ENCODE measurements at places on chromosomes 2 and 18.

GRCh38 chr18:50441501-50441900 lies 66.7 kb downstream of the SKA1 start:
- no peak for DNase-seq

DNA sequence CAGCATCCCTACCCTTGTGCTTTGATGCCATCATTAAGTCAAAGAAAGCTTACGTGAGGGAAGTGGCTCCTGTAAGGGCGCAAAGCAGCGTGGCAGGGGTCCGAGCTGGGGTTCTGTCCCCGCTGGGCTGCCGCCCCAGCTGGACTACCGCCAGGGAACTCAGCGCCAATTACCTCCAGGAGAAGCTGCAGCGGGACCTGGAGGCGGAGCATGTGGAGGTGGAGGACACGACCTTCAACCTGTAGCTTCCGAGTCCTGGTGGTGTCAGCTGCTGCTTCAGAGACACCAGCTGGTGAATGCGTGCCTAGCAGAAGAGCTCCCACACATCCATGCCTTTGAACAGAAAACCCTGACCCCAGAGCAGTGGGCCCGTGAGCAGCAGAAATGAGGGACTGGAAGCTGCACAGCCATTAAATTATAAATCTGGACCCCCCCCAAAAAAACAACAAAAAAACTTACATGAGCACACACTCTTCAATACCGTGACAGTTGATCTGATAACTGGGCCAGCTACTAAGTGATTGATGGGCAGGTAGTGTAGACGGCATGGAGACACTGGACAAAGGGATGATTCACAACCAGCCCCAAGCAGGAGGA lies 20.1 kb upstream of the YES1 start:
- no peak for DNase-seq

- DNase-seq = no peak
Measured at GRCh38 chr2:189502714-189503113, 61.4 kb downstream of the WDR75 start.

DNA sequence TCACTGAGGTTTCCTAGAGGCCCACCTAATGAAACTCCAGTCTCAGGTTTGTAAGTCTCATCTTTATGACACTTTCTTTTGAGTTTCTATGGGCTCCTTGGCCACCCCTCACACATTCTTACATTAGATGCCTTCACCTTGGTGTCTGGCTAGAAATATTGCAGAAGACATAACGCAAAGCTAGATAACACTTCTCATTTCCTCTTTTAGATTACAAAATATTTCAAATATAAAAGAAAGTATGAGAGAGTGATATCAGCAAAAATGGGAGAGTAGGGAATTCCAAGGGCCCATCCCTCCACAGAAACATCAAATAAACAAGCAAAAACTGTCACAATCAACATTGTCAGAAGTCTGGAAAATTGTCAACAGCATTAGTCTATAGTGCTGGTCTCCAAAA lies 43.3 kb upstream of the ZCCHC2 start:
- DNase-seq = no peak

DNA sequence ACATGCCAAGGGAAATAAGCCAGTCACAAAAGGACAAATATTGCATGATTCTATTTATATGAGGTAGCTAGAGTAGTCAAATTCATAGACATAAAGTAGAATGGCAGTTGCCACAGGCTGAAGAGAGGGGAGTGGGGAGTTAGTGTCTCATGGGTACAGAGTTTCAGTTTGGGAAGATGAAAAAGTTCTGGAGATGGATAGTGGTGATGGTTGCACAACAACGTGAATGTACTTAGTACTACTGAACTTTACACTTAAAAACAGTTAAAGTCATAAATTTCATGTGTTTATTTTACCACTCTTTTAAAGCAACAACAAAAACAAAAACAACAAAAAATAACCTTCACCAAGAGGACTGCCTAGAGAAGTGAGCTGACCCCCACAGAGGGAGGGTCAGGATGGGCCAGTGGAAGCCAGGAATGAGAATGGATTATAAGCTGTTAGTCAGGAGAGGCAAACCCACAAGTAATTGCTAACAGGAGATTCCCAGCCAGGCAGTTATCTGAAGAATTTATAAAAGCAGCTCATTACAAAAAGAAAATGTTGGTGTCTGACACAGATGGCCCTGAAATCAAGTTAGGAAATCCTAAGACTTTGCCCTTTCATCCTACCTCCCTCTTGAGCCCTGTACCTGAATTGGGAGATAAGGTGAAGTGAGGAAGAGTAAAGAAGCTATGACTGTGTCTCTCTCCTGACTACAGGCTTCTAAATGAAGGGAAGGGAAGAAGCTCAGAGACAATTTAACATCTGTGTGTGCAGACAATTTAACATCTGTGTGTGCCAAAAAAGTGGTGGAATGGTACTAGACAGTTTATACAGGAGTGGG lies 263.4 kb downstream of the PDE11A start:
- DNase-seq = no peak

DNA sequence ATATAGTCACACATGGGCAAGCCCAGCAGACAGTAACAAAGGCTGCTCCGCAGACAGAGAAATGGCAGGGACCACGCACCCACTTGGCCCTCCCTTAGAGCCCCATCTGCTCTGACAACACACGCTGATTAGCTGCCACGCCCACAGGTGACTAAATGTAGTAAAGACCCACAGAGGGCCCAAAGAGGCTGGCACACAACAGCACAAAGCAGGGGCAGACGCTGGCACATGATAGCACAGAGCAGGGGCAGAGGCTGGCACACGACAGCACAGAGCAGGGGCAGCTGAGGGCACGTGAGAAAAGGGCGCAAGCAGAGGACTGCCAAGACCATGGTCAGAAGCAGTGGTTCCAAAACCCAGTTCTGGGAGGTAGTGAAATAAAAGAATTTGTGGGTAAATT lies 10.6 kb downstream of the AFG3L2 start:
- DNase-seq = no peak

- no peak for DNase-seq
Measured at GRCh38 chr2:37375741-37376288, 31.4 kb downstream of the QPCT start.

DNA sequence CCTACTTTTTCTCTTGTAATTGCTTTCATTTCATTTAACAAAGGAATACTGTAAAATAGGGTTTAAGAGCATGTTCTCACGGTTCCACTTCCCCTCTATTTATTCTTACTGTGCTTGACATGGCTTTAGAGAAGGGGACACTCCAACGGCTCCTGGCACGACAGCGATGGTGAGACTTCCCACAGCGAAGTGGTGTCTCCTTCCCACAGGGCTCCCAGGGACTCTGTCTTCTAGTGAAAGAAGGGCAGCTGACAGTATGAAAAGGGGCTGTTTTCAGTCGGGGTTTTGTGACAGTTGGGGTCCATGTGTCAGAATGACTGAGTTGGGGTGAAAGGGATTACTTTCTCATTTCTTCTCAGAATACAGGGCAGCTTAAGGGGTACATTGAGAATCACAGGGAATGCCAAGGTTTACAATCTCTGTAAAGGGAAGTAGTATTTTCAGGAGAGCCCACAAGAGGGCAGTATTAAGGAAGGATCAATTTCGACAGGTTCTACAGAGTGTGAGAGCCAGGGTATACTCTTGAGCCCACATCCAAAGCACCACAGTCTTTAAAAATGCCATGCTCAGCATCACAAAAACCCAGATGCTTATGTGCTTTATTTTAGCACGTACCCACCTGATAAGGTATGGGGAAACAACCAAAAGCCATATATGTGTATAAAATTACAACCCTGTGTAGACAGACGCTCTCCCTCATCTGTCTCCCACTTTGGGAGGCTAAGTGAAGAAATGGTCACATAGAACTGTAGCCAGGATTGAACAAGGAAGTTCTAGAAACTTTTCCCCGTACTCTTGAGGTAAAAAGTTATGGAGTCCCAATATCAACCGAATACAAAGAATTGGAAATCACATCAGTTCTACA lies 31.3 kb upstream of the RAPGEF4 start:
- no peak for DNase-seq

DNA sequence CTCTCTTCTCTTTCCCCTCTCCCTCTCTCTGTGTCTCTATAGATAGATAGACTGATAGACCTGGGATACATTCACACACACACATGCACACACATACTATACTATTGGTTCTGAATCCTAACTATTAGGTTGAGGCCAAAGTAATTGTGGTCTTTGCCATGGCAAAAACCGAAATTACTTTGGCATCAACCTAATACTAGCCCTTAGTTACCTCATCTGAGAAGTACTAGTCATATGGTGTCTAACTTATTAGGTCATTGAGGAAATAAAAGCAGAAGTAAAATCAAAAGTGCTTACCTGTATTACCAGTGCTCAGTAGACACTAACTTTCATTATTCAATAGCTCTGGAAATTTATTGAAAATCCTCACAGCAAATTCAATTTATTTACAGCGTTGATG lies 451.5 kb downstream of the EPHA4 start:
- DNase-seq = no peak

DNA sequence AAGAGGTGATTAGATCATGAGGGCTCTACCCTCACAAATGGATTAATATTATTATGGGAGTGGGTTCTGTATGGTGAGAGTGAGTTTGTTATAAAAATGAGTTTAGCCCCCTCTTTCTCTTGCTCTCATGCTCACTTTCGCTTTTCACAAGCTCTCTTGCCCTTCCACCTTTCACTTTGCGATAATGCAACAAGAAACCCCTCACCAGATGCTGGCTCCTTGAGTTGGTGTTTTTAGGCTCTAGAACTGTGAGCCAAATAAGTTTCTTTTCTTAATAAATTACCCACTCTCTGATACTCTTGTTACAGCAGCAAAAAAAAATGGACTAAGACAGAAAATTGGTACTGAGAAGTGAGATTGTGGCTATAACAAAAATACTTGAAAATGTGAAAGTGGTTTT lies 106.5 kb downstream of the EHBP1 start:
- no peak for DNase-seq

GRCh38 chr2:233413046-233413445 lies 58.8 kb downstream of the DGKD start:
- DNase-seq = no peak

GRCh38 chr2:176079831-176080539 lies 3.8 kb downstream of the EVX2 start:
- no peak for DNase-seq

GRCh38 chr2:41580806-41581205 lies 467.0 kb upstream of the PKDCC start:
- DNase-seq = no peak

- DNase-seq = no peak
Measured at GRCh38 chr2:37370666-37371065, 26.2 kb downstream of the QPCT start.

DNA sequence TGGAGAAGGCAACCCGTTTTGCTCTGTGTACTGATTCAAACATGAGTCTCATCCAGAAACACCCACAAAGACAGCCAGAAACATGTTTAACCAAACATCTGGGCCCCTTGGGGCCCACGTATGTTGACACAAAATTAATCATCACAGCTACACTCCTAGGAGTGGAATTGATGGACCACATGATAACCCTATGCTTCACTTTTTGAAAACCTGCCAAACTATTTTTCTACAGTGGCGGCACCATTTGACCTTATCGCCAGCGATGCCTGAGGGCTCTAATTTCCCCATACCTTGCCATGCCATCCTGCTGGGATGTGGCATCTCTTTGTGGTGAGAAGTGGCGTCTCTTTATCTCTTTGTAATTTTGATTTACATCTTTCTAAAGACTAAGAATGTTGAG lies 38.5 kb downstream of the PSMG2 start:
- no peak for DNase-seq

GRCh38 chr2:205187731-205188130 lies 494.6 kb upstream of the NRP2 start:
- no peak for DNase-seq

DNA sequence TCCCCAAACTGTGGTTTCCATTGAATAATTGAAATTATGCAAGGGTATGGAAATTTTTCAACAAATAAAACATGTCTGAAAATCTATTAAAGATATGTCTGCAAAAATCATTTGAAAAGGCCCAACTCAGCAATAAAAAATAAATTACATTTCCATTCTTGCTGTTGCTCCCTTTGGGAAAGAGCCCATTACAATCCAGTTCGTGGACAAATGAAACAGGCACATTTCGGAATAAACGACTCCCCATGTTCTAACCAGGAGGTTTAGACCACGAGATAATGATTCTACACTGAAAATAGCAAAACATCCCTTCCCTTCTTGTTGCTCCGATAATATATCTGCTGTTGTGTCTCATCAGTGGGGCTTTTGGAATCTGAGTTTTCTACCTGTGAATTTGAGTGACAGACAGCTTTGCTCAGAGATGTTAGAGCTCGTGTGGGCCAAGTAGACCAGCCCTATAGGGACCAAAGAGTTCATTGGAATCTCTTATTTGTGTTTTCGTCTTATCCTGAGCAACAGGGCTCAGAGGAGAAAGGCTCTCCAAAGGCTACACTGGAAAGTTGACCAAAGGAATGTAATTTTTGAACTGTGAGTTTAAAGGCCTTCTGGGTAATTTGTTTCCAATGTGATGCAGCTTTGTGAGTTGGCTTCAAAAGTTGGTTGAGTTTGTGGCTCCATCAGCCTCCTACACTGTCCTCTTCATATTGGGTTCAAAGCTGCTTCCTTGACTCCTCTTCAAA lies 119.5 kb downstream of the ACTR3 start:
- no peak for DNase-seq

GRCh38 chr2:46701152-46701551 lies 214.5 kb downstream of the MCFD2 start:
- DNase-seq = no peak

GRCh38 chr2:179963626-179964025 lies 43.5 kb downstream of the CWC22 start:
- no peak for DNase-seq

- no peak for DNase-seq
Measured at GRCh38 chr2:98576666-98577312, 31.5 kb downstream of the COA5 start.

GRCh38 chr2:134926231-134926931 lies 7.8 kb downstream of the CCNT2 start:
- no peak for DNase-seq

DNA sequence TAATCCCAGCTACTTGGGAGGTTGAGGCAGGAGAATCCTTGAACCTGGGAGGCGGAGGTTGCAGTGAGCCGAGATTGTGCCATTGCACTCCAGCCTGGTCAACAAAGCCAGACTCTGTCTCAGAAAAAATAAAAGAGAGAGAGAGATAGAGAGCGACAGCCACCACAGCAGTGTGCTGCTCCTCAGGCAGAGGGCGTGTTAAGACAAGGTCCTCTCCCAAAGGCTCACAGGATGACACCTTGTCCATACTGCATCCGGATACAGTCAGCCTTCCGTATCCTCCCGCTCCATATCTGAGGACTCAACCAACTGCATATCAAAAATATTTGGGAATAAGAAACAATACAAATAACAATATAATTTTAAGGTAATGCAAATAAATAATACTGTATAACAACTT lies 20.1 kb downstream of the ARL4C start:
- no peak for DNase-seq

GRCh38 chr2:119301413-119301812 lies 65.2 kb downstream of the C2orf76 start:
- peak; percentile 16 for DNase-seq

DNA sequence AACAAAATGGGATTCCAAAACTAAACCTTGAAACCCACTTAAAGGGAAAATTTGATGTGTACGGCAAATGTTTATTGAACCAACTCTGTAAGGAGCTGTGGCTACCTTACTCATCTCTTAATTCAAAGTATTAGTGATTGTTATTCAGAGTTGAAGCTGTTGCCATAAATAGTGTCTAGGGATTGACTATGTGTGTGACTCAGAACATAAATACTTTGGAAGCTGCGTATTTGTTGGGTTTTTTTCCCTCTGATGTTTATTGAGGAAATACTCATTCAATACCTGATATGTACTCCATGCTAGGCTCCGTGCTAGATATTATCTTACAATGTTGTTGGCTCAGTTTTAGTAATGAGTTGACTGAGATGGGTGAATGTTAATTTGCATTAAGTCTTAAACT lies 90.4 kb downstream of the PTRHD1 start:
- peak; percentile 67 for DNase-seq
